Activated T-cell treated with anti-CD3 and anti-CD28 coated beads, Interleukin-2, amount 50 U/mL, for 48 hours (primary cell): ENCODE measurements at places on chromosomes 11 and 22.

- no peak for DNase-seq
Measured at GRCh38 chr11:123170929-123171328, 24.1 kb downstream of the CLMP start.

DNA sequence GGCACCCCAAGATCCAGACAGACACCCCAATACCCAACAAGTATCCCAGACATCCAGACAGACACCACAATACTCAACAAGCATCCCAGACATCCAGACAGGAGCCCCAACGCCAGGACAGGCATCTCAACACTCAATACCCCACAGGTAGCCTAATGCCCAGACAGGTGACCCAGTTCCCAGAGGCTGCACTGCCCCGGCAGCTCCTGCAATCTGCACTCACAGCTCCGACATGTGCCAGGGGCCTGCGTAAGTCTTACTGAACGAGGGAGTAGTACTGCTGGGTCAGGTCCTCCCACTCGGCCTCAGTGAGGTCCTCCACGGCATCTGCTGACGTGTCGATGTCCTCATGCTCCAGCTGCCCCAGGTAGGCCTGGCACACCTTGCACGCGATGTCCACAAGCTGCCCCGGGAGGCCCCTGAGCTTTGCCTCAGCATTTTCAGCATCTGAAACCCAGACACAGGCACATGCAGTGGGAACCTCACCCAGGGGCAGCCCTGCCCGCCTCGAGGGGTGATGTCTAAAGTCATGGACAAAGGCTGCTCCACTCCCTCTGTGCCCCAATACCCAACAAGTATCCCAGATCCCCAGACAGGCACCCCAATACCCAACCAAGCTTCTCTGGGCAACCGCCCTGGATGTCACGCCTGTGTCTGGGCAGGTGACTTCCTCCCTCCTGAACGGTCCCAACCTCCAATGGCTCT is 16.6 kb downstream of the TTLL8 start:
- DNase-seq: no peak

DNA sequence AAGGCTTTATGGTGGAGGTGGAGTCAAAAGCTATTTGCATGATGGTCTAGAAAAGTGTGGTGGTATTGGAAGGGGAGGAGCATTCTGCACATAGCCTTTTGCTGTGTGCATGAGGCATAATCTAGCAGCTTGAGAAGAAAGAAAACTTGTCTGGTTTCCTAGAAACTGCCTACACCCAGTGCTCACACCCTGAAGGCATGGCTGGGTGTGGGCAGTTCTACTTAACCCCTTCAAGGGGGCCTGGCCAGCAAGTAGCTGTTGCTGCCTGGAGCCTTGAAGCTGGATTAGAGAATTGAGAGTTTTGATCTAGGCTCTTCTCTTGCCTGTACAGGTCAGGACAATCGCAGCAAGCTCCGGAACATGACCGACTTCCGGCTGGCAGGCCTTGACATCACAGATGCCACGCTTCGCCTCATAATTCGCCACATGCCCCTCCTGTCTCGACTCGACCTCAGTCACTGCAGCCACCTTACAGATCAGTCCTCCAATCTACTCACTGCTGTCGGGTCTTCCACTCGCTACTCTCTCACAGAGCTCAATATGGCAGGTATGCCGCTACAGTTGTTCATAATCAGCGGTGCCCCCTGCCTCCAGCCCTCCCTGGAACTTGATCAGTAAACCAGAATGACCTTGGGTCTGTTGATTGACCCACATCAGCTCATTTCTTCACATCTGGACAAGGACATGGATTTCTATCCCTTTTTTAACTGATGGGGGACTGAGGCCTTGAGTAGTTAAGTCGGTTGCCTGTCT is 12.2 kb upstream of the GRK2 start:
- no peak for DNase-seq

GRCh38 chr22:37544955-37545702 is 15.2 kb upstream of the CDC42EP1 start:
- peak; percentile 80 for DNase-seq

DNA sequence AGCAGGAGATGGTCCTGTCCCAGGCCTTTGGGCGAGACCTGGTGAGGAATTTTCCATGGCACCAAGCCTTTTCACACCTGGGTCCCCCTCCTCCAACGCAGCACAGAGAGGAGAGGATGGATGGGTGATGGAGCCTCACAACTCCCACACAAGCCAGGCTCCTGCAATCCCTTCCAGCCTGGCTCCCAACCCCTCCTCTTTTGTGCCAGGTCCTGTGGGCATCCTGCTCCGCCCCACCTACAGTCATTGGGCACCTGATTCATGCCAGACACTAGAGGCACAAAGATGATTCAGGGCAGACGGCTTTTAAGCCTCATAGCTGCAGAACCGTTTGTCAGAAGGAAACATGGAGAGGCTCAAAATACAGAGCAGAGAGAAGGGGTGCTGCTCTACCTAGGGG is 16.1 kb upstream of the MYRF start:
- DNase-seq: no peak

DNA sequence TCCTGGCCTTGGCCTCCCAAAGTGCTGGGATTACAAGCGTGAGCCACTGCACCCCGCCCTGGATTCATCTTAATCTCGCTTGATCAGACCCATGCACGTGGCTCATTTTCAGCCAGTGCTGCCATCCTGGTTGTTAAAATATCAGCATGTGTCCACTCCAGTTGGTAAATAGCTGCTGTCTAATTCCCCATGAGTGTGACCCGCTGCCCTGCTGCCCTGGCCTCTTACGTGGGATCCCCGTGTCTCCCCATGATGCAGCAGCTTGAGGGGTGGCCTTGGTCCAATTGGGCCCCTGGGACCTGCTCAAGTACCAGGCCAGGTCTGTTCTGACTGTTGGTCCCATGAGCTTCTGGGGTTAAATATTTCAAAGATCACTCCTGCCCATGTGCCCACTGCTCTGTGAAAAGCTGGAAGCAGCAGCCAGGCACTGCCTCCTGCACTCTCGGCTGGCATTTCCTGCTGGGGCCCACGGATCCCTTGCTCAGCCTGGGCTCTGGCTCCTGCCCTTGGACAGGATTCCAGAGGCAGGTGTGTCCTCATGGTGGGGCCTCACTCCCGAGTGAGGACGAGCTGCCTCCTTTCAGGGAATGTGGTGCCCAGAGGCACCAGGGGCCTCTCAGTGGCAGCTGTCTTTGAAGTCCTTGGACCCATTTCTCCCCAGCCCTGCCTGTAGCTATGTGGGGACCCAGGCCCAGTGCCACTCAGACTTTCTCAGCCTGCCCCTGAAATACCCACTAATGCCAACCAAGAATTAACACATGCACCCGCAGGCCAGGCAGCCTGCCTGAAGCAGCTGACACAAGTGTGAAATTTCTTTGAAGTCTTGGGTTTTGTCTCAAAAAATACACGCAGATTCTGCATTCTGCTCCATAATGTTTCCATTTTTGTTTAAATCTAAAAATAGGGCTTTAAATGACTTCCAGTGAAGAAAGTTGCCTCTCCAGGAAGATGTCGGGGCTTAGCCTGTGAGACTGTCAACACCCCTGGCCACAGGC is 38.1 kb upstream of the PRDM11 start:
- DNase-seq: no peak

- no peak for DNase-seq
Measured at GRCh38 chr11:63762654-63763495, 5.7 kb downstream of the ZFTA start.

DNA sequence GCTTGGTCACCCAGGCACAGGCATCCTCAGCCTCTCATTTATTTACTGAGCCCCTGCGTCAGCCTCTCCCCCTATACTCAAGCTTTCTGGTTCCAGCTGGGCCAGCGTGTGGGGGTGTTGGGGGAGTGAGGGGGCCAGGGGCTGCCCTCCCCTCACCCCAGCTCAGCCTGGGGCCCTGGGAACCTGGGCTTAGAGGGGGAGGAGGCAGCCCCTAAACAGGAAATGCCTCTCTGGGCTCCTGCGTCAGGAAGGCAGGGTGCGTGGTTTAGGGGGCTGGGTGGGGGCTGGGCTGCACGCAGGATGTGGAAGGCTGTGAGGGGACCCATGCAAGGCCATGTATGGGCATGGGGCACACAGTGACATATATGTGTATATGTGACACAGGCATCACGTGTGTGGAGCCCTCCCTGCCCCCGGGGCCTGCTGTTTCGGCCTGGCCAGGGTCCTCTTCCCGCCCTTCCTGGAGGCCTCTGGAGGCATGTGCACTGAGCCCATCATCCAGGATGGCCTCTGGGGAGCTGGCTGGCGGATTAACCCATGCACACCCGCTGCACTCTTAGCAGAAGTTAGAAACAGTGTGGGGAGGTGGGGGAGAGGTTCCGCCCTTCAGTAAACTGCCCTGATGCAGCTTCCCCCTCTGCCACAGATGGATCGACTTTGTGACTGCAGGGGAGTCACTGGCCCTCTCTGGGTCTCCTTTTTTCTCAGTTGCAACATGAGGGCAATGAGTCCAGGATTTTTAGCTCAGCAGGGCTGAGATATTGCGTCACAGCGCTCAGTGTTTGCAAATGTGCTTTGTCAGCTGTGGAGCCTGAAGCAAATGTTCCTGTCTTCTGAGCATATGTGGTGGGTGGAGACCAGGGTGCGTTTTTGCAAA is 1.1 kb upstream of the CD248 start:
- peak; percentile 62 for DNase-seq

DNA sequence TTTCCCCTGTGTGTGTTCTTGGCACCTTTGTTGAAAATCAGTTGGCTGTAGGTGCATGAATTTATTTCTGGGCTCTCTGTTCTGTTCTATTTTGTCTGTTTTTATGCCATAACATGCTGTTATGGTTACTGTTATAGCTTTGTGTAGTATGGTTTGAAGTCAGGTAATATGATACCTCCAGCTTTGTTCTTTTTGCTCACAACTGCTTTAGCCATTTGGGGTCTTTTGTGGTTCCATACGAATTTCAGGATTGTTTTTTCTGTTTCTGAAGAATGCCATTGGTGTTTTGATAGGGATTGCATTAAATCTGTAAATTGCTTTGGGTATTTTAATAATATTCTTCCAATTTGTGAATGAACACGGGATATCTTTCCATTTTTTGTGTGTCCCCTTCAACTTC is 4.7 kb downstream of the PEX26 start:
- no peak for DNase-seq

- no peak for DNase-seq
Measured at GRCh38 chr11:99489581-99489980, 468.8 kb downstream of the CNTN5 start.

- DNase-seq: no peak
Measured at GRCh38 chr11:57341250-57341808, 3.2 kb downstream of the P2RX3 start.

DNA sequence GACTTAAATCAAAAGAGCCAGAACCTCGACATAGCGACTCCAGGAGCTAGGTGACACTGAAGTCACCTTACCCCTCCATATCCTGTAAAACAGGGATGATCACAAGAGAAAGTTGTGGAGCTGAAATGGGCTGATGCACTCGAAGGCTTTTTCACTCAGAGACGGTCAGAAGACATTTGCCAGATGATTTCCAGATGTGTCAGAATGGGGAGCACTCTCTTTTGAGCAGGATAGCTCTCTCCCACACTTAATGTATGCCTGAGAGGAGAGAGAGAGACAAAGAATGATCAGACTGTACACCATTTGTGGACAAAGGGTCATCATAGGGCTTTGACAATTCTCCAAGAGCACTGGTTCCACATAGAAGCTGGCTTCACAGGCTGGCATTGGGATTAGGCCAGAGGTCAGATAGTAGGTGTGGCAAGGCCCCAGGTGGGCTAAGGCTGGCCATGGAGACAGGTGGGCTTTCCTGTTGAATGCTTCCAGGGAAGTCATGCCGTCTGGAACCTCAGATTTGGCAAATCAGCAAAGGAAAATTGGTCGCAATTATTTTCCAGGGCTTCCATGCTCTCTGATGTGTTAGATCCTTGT is 42.3 kb upstream of the ETS1 start:
- no peak for DNase-seq

DNA sequence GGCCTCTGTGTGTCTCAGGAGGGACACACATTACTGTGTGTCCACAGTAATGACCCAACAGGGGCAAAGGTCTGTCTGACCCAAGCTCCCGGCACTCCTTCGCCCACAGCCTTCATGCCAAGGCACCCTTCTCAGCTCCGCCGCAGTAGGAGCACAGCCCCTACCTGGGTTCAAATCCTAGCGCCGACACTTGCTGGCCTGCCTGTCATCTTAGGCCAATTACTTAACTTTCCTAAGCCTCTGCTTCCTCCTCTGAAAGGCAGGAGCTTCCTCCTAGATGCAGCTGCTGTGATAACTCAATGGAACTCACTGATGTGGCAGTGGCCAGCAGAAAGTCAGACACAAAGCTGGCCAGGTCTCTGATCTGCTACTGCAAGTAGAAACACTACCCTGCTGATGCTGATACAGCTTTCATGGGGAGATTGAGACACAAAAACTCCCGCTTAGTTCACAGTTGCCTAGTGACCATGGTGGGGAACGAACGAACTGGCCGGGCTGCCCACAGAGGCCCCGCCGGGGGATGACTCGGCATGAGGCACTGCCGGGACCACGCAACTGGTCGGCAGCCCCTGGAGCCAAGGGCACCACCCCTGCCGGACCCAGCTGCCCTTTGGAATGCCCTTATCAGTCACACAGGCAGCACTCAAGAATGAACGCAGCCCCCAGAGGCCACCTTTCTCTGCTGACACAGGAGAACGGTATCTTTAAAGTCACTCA is 8.1 kb downstream of the EHD1 start:
- peak; percentile 46 for DNase-seq

DNA sequence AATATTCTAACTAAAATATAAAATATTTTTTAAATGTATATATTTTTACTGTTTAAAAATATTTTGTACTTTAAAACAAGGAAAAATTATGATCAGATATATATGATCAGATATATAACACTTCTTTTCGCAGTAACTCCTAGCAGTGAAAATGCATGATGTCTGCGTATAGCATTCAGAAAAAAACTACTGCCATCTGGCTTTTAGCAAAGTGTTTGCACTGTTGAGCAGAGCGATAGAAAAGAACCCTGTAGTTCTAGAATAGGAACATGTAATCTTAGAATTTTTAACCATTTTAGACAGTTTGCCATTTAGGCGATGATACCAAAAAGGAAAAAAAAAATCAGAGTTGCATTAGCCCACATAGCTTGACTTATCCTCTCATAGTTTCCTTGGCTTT is 370.4 kb upstream of the ANO3 start:
- DNase-seq: no peak

DNA sequence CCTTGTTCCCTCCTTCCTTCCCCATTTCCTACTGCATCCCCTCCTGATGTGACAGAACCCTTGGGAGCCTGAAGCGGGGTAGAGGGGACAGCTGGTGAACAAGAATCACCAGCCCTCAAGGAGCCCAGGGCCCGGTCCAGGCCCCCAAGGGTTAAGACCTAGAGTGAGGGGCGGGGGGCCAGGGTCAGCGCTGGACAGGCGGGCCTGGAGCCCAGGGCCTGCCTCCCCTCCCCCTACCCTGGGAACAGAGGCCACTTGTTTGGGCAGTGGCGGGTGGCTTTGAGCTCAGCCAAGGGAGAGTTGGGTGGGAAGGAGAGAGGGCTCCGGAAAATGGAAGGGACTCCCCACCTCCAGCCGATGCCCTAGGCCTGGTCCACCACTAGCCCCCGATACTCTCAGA is 2.1 kb downstream of the ARAP1 start:
- no peak for DNase-seq

GRCh38 chr11:114586797-114587196 is 8.8 kb downstream of the NXPE4 start:
- DNase-seq: no peak
